ENCODE measurements at places on chromosomes 5 and 9.
A peak's percentile ranks its signal among the peaks of the same experiment; 100 is the strongest.

- no peak for DNase-seq
Measured at GRCh38 chr9:133998915-133999595, 6.9 kb upstream of the VAV2 start.

- DNase-seq = no peak
Measured at GRCh38 chr9:118532592-118532991, 828.4 kb downstream of the TLR4 start.

GRCh38 chr5:96614110-96614691 is 48.0 kb upstream of the CAST start:
- DNase-seq = peak; percentile 94

- no peak for DNase-seq
Measured at GRCh38 chr5:167889276-167889675, 402.2 kb upstream of the WWC1 start.

GRCh38 chr9:133597316-133597957 is 11.8 kb downstream of the FAM163B start:
- DNase-seq = no peak

DNA sequence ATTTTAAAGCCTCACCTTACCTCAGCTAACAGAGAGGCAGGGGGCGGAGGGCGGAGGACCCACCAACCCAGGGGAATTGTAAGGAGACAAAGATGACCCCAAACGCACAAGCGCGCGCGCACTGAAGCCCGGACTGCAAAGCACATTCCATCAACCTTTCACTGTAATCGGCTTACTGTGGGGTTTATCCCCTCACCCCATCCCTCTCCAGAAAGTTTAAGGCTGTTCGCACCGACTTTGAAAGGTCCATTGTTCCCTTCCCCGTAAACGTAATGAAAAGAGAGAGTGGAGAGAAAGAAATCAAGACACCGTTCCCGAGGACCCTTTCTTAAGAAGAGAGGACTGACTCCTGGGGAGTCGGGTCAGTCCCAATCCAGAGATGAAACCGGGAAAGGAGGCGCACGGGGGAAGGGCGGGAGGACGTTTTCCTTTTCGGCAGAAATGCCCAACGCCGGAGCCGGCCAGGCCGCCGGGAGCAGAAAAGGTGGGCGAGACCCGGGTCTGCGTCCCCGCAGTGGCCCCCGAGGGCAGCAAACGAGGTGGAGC is 464 bp downstream of the CEMIP2 start:
- no peak for DNase-seq

DNA sequence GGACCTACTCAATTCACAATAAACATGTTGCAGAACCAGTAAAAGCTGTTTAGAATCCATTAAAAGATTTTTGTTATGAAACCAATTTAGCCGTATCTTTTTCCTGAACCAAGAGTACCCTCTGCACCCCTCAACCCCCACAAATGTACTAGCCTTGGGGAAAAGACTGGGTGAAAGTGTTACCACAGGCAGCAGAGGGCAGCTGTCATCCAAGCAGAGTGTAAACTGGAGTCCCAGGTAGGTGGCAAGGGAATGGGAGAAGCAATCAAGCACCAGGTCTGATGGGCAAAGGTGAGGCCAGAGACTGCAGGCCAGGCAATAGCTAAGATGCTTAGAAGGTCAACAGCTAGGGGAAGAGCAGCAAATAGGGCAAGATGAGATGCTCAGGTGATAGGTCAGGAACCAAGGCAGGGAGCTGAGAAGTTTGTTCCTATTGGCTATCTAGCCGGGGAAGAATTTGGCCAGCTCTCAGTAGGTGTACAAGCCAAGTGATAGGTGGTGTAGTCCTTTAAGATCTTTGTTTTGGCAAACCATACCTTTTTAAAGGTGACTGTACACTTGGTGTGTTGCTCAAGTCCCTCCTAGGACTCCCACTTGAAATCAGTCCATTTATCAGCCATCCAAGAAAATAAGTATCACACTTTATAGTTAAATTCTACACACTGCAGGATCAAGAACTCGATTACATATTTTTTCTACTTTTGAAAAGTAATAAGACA is 77.8 kb upstream of the CCDC112 start:
- DNase-seq = no peak

GRCh38 chr5:124867137-124867704 is 120.8 kb upstream of the ZNF608 start:
- peak; percentile 72 for DNase-seq

GRCh38 chr9:110880189-110880588 is 158.1 kb downstream of the LPAR1 start:
- peak; percentile 81 for DNase-seq

DNA sequence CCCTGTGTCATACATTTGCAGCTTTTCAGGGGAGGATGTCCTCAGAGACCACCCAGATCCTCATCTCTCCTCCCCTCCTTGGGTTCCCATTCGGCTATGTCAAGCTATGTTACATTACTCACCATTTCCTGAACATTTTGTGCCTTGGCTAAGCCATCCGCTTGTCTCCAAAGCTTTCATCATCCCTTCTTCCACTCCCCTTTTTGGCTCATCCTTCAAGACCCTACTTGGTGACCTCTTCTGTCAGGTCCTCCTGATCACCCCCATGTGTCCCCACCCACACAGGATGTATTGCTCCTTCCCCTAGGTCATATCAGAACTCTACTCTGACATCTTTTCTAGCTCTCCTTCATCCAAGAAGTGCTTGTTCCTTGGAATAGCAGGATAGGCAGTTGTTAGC is 81.8 kb downstream of the BOD1 start:
- no peak for DNase-seq

DNA sequence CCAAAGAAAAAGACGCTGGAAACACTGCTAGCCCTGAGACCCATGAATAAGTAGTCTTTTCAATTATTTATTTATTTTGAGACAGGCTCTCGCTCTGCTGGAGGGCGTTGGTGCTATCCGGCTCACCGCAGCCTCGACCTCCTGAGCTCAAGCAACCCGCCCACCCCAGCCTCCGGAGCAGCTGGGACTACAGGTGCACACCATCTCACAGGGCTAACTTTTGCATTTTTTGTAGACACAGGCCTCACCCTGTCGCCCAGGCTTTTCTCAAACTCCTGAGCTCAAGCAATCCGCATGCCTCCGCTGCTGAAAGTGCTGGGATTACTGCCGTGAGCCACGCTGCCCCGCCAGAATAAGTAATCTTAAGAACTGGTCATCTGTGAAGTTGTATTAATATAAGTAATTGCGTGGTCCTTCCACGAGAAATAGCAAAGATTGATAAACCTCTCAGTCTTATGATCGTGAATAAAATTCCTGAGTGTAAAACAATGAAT is 1.6 kb downstream of the ANXA2R start:
- no peak for DNase-seq

GRCh38 chr5:143116814-143117213 is 286.7 kb downstream of the NR3C1 start:
- DNase-seq = no peak

- DNase-seq = no peak
Measured at GRCh38 chr5:78929833-78930232, 55.3 kb downstream of the ARSB start.

DNA sequence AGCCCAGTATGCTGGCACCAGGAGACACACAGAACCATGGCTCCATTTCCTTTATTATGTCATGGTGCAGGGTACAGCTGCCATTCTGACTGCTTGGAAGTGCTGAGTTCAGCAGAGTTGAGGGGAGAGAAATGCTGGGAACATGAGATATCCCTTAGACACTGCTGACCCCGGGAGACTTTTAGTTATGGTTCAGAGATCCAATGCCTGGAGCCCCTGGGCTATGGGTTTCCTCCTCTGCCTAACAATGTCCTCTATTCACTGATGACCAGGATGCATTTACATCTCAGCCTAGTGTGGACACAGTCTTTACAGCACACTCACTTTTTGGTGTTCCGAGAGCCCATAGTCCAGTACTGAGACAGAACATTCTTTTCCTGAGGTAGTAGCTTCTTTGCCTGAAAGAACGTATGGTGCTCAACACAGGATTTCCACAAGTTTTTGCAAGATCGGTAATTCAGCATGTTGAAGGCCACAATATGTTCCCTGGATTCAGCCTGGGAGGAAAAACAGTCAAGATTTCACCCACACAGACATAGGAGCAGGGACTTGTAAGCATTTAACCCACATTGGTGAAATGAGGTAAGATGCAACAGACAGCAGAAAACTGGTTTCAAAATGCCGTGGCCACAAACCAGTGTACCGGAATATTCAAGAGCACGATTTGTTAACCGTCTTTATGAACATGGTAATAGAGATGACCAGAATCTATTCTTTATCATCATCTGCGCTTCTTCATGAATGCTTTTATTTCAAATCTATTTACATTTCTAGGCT is 71.3 kb downstream of the PTPN3 start:
- DNase-seq = no peak

DNA sequence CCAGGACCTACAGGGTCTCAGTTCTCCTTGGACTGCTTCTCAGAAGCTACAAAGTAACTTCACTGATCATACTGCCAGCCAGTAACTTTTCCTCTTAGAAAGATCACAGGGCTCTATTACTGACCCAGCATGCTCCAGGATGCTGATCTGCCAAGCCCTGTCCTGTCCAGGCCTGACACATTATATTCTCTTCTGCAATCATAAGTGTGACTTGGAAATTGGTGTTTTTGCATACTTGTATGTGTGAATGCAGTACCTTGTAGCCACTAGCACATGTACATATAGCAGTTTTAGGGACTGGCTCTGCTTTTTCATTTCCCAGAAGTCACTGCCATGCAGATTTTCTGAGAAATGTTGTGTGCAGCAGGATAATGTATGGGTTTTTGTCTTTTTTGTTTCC is 40.1 kb upstream of the CCNH start:
- no peak for DNase-seq

GRCh38 chr9:127904561-127905003 is 5.2 kb upstream of the ST6GALNAC6 start:
- no peak for DNase-seq

- no peak for DNase-seq
Measured at GRCh38 chr5:133932441-133933168, 35.8 kb downstream of the C5orf15 start.
